ENCODE measurements at places on chromosomes 16 and 17. TPM values are rescaled to one million over a fixed set of nuclear protein-coding genes. Genes with fewer than 3 reads are reported as not detected.

- DNase-seq, result no peak
Measured at GRCh38 chr16:49622421-49623402, 233.2 kb downstream of the ZNF423 start.

HOXB6 gene
- total RNA-seq, result 41.3 TPM

- no peak for DNase-seq
Measured at GRCh38 chr16:65195998-65196397, 74.1 kb upstream of the CDH11 start.

TMEM114 gene
- 0.60 TPM for total RNA-seq

DNA sequence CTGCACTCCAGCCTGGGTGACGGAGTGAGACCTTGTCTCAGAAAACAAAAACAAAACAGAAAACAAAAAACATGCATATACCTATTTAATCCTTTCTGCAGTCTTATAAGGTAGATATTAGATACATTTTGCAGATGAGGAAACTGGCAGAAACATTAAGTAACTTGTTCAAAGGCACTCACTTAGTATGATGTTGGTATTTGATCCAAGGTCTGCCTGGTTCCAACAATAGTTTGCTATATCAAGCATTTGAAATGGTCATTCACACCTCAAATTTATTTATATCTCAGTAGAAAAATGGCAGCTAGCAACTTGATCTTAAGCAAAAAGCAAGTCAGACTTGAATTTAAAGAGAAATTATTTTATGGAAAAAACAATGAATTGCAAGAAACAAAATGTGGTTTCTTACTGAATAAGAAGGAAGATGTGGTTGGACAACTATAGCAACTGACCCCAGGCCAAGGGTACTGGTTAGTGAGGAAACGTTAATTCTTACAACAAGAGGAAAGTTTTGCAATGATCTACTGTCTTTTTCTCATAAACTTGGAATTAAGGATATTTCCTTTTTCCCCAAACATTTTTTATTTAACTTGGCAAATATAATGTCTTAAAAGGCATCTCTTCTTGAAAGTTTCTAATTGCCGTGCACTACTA is 19.7 kb downstream of the DHRS7B start:
- no peak for DNase-seq

GRCh38 chr16:892536-893255 is 78.1 kb downstream of the LMF1 start:
- DNase-seq, result no peak

DNA sequence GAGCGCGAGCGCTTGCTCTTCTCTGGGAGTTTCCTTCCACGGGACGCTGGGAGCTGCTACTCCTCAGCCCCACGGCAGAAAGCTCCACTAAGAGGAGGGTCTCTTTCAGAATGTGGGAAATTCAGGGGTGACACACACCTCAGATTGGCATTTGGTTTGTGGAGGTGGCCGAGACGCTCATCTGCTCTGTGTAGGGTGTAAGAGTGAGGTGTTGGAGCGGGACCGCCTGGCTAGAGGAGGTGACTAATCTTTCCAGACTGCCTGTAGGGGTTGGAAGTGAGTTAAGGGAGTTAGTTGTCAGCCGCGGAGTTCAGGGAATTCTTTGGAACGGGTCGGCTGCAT is 735 bp downstream of the PSMD11 start:
- peak; percentile 56 for DNase-seq

CCDC200 gene
- not detected for total RNA-seq

DNA sequence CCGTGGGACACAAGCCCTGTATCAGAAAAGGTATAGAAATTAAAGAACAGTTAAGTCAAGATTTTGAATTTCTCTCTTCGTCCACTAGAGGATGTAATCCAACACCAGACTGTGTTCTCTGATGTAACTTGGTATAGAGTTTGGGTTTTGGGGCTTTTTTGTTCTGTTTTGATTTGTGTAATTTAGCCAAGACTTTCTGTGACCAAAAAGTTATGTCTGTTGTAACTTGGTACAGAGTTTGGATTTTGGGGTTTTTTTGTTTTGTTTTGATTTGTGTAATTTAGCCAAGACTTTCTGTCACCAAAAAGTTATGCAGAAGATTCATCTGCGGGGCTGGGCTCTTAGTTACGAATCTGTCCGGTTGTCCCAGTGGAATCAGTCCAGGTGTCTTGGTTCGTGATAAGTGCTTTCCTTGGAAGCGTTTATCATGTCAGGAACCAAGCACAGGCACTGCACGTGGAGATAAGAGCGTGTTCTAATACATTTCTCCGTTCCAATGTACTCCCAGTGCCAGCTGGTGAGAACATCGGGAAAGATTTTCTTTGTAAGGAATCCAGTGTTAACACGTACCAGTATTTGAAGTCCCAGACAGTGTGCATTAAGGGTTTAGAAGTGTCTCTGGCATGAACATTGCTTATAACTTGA is 44.1 kb upstream of the SEC14L1 start:
- no peak for DNase-seq

OR4D1 gene
- not detected for total RNA-seq

SRL gene
- total RNA-seq, result 1.2 TPM

DNA sequence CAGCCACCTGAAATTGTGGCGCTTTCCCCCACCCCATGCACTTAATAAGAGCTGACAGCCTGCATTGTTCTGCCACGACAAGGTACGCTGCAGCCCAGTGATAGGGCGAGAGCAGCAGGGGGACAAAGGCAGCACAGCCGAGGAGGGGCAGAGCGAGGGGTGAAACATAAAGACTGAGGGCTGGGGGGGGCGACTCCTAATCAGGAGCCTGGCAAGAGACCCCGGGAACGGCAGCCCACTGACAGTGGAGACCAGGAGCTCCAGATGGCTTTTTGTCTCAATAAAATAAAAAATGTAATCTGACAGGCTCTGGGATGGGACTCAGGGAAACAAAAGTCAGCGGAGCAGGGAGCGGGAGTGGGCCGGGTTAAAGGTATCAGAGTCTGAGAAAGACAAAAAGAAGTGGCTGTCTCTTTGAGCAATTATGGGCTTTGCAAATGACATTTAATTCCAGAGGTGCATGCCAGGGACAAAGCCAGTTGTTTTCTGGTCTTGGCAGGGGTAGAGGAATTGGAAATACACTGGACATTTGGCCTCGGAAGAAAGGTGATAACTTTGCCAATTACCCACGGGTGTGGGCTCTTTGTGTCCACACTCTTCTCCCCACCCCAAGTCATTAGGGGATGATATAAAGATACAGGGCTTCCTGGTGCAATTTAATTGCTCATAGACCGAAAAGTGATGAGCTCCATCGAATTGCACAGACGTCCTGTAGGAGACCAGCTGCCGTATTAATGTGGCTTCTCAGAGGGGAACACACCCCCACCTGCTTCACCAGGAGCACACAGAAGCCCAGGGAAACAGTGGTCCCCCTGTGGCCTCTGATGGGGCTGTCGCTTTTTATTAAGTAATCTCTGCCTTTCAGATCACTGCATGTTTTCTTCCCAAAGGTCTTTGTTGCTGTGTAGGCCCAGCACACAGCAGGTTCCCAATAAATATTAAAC is 17.6 kb upstream of the CCDC182 start:
- DNase-seq, result no peak

- no peak for DNase-seq
Measured at GRCh38 chr17:57447990-57448758, 191.9 kb downstream of the MSI2 start.

ACE gene
- total RNA-seq, result 16.0 TPM

NUTF2 gene
- 56.0 TPM for total RNA-seq

SPG7 gene
- total RNA-seq, result 112 TPM

DNA sequence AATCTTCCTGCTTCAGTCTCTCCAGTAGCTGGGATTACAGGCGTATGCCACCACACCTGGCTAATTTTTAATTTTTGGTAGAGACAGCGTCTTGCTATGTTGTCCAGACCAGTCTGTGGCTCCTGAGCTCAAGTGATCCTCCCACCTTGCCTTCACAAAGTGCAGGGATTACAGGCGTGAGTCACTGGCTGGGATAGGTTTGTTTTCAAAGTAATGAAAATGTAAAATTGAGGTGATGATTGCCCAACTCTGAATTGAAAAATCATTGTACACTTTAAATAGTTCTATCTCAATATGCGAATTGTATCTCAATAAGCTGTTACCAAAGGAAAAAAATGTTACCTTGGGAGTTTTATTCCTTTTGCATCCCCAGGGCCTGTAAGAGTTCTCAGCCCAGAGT is 1.2 kb upstream of the AMFR start:
- no peak for DNase-seq

GRCh38 chr17:18257268-18257981 is 1.1 kb downstream of the FLII start:
- DNase-seq, result peak; percentile 85

RAB34 gene
- total RNA-seq, result 6.5 TPM

PDILT gene
- total RNA-seq, result not detected

DNA sequence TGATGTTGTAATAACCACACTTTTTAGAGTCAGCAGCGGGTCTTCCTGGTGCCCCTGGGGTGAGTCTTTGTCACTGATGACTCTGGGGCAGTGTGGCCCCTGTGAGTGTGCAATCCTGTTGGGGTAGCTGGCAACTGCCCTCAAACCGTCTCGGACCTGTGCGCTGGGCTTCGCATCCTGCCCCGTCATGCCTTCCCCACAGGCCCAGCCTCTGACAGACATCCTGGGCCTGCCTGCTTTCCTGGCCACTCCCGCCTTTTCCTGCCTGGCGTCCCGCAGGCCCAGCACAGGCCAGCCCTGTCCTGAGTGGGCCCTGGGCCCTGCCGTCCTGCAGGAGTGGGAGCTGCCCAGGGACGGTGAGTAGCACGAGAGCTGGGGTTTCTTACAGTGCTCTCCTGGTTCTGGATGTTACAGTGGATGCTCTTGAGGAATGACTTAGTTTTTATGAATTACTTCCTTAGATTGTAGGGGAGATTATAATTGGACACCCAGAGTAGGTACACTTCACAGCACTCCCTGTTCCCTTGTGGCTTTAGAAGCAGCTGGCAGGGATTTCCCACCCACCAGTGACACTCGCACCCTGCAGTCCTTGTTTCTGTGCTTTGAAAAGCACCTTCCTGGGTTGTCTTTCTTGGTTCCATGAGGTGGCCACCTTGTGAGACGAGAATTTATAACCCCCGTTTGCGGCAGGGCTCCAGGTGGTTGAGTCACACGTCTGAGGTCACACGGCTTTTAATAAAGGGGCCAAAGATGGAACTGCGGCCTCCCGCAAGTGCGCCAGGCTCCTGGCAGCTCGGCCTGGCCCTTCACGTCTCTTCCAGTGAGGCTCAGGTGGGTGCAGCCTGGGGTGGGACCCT is 50.0 kb upstream of the CAPN15 start:
- no peak for DNase-seq

DNA sequence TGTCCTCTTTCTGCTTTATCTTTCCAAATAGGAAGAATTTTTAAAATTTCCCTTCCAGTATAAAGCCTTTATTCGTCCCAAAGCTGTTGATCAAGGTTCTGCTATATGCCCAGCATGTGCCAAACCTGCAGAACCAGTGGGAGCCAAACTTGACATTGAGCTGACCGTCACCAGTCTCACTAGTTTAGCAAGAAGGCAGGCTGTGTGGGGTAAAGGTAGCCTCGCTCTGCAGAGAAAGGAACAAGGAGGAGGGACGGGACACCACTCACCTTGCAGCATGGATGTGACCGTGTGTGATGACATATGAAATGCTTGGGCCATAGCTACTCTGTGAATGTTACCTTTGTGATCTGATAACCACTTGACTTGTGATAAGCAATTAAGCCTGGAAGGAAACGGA is 392.2 kb downstream of the CPPED1 start:
- DNase-seq, result no peak

- no peak for DNase-seq
Measured at GRCh38 chr17:58318627-58319172, 9.9 kb downstream of the TSPOAP1 start.

- peak; percentile 81 for DNase-seq
Measured at GRCh38 chr16:85416228-85417109, 196.7 kb upstream of the GSE1 start.

SHCBP1 gene
- total RNA-seq, result 0.63 TPM

DNA sequence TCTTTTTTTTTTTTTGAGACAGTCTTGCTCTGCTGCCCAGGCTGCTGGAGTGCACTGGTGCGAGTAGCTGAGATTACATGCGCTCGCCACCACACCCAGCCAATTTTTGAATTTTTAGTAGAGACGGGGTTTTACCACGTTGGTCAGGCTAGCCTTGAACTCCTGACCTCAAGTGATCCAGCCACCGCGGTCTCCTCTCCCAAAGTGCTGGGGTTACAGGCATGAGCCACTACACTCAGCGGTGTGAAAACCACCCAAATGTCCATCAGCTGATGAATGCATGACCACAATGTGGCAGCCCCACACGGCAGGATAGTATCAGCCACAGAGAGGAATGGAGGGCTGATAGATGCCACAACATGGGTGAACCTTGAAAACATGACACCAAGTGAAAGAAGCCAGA is 2.1 kb downstream of the P2RX5 start:
- no peak for DNase-seq

- peak; percentile 8 for DNase-seq
Measured at GRCh38 chr17:79558091-79558900, 52.6 kb downstream of the RBFOX3 start.

PRAC1 gene
- 180 TPM for total RNA-seq

- no peak for DNase-seq
Measured at GRCh38 chr16:72664056-72664508, 383.8 kb downstream of the ZFHX3 start.

CASKIN1 gene
- total RNA-seq, result 0.06 TPM

DNA sequence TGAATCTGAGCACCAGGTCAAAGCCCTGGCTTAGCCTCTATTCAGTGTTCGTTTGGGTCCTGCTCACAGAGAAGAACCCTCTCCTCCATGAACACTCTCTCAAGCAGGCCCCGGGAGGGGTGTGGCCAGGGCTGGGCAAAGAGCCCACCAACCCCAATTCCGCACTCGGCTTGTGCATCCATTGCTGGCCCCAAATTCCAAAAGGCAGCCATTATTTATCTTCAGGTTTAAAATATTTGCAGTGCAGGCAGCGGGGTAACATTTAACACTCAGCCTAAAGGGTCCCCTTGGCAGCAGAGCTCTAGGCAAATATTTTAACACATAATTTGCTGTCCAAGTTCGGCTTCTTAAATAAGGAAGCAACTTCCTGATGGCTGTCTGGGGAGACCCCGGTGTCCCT is 115.7 kb downstream of the ZNF423 start:
- peak; percentile 20 for DNase-seq

GRCh38 chr17:21376081-21376758 is at the start of gene KCNJ12:
TSS of gene KCNJ12 (plus strand) at chr17:21376357. CDS start at chr17:21415343, 38,986 bp downstream.
- DNase-seq, result no peak
